ENCODE measurements at places on chromosomes 5 and 9.

DNA sequence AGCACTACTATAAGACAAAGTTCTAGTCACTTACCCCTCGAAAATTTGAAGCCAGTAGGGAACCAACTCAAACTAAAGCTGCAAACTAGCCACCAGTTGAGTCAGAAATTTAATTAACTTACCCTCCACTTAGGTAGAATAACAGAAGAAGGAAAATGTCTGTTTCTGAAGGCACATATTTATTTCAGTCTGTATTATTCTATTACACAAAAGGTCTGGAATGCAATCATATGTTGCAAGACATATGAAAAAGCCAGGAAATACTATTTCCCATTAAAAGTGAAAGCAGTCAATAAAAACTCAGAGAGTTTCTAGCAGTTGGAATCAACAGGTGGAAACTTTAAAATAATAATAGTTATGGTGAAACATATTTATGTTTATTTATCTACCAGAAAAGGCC is 79.2 kb upstream of the SLCO4C1 start:
- no peak for DNase-seq

DNA sequence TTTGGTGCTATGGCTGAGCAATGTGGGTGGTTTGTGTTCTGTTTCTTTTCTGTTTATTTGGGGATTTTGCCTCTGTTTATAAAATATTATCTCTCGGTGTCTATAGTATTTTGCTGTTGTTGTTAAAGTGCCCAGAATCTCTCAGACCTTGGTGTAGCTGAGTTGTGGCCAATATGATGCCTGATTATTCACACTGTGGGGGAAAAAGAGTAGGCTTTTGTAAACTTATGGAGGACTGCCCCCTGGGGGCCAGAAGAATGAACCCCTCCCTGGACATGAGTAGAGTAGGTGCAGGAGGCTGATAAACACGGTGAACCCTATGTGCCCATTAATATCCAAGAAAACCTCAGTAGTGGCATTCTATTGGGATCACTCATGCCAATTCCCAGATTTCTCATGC is 49.0 kb upstream of the DPYSL3 start:
- DNase-seq: peak; percentile 88

DNA sequence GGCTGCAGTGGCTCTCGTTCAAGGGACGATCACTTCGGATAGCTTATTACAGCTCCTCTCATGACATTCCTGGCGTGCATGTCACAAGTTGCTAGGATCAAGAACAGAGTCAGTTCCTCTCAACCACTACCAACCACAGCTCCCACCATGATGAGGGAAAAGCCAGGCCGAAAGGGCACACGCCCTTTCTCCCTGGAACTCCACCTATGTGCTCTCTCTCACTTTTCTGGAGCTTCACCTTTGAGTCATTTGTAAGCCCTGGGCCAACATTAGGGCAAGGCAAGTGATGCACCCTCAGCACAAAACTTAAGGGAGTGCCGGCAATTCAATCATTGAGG is 1.6 kb downstream of the SPACA9 start:
- DNase-seq: no peak

- no peak for DNase-seq
Observed at GRCh38 chr5:83688281-83688680, 32.4 kb downstream of the HAPLN1 start.

DNA sequence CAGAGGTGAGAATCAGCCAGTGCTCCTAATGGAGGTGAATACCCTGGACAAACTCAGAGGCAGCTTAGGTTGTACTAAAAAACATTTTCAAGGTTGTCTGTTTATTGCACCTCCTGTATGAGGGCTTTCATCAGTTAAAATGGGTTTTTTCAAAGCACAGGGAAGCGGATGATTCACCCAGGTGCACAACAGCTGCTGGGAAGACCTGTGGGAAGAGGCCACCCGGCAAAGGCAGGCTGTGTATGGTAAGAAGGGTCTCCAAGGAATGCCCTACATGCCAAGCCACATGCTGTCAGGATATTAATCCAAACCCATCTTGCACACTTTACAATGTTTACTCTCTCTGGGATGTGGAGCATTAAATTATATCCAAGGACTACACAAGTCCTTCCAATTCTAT is 14.7 kb downstream of the SIL1 start:
- DNase-seq: no peak

DNA sequence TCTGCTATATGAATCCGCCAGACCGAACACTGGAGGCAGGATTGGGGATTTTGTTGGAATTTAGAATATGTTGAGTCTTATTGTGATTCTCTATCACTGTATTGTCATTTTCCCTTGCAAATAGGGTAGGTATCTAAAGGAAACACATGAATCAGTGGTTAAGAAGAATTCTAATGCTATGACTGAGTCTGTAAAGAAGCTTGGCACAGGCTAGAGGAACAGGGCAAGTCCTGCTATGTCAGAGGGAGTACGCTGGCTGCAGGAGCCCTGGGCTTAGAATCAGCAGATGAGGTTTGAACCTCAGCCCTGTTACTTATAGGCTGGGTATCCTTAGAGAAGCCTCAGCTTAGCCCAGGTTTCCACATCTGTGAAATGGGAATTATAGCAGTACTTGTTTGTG is 198.1 kb downstream of the NR3C1 start:
- peak; percentile 93 for DNase-seq

DNA sequence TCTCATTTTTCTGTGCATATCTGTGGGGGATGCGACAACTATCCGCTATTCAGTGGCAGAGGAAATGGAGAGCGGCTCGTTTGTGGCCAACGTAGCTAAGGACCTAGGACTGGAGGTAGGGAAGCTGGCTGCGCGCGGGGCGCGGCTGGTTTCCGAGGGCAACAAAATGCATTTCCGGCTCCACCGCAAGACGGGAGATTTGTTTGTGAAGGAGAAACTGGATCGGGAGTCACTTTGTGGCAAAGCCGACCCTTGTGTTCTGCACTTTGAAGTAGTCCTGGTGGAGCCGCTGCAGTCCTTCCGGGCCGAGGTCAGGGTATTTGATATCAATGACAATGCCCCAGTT is 320 bp downstream of the PCDHB1 start:
- DNase-seq: no peak

DNA sequence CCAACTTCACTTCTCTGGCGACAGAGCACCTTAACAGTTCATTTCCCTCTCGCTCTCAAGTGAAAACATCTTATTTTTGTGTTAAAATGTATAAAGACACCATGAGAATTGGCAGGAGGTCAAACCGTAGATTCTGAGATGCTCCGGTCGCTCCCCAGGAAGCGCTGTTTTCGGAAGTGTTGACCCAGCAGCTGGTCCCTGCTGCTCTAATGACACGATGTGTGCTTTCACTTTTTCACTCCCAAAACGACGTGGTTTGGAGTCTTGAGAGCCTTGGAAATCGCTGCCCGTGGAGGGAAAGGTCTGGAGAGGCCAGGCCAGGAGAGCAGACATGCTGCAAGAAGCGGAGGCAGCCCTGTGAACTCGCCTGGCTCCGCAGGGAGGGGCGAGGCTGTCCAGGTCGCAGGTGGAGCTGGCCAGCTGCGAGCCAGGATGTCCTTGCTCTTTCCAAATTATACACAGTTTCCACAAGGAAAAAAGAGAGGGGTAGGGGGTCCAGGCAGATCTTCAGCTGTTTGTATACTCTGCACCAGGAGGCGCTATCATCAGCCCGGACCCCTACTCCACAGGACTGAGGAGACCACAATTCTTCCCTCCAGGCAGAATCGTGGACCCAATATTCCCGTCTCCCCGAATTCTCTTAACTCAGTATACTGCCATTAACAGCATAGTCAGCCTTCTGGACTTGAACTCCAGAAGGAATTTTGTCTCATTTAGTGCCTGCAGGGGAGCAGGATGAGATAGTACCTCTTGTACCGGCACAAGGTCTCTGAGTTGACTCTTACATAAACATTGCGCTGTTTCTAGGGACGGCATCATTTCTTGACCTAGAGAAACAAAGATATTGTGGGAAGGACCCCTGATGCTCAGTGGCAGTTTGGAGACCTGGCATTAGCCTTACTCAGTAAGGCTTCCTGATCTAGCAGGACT is 248.6 kb upstream of the ANKRD55 start:
- DNase-seq: peak; percentile 51

DNA sequence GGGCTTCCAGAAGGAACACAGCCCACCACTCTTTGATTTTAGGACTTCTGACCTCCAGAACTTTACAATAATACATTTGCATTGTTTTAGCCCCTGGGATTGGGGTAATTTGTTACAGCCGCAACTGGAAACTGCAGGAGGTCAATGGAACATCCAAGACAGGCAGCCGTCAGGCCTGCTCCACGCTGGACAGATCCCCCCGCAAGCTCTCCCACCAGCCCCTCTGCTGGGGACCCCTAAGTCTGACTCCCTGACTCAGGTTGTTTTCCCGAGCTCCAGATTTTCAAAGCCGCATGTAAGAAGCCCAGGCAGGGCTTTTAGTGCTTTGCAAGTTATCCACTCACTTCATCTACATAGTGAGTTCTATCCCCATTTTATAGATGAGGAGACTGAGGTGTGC is 127.6 kb downstream of the PAX5 start:
- DNase-seq: no peak

DNA sequence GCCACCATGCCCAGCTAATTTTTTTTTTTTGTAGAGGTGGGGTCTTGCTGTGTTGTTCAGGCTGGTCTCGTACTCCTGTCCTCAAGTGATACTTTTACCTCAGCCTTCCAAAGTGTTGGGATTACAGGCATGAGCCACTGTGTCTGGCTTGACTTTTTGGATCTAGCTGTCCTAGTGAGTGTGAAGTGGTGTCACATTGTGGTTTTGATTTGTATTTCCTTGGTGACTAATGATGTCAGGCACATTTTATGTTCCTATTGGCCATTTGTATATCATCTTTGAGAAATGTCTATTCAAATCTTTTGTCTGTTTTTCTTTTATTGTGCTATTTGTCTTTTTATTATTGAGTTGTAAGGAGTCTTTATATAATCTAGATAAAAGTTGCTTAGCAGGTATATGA is 53.5 kb upstream of the MCCC2 start:
- peak; percentile 56 for DNase-seq

GRCh38 chr5:24222876-24223275 is 421.9 kb downstream of the CDH10 start:
- DNase-seq: peak; percentile 53

DNA sequence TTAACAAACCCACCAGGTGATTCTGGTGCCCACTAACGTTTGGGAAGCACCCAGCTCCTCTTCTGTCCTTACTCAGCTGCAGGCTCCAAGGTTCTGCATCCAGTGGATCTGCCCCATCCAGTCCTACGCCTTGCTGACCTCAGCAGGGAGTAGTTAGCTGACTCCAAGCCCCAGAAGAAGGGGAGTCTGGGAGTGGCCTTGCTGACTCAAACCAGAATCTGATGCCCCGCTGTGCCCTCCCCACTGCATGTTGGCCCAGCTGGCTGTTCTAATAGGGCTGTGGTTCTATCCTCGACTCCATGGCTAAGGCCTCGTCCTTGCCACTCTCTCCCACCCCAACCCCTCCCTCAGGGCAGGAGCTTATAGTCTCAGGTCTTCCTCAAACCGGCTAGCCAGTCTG is 136.3 kb downstream of the TTLL11 start:
- no peak for DNase-seq

DNA sequence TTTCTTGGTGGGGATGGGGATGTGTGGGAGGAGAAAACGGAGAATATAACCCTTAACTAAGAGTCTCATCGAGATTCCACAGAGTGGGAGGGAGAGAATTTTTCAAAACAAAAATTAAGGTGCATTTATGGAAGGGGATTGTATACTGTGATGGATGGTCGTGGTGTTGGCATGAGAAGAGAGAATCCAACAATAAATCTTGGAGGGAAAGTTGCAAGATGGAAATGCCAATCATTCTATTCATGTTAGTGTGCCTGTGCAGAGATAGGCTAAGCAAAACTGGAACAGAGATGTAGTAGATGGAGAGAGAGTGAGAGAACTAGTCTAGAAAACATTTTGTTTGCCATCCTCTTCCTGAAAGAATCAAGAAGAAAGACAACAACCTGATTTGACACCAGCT is 613.1 kb downstream of the EBF1 start:
- DNase-seq: no peak

DNA sequence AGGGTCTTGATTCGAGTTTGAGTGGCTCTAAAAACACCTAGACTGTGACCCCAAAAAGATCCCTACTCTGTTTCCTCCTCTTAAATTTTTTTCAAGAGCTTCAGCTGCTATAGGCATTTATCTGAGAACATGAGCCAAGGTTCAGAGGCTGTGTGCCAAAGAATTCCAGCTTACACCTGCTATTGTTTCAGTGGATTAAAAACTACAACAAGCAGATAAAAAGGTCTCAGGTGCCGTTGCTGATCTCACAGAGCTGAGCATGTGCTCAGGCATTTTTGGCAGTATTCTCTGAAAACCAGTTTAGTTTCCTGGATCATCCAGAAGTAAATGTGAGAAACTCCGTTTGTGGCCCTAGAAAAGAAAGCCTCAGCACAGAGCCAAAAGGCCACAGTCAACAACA is 349.2 kb downstream of the DEPDC1B start:
- no peak for DNase-seq

DNA sequence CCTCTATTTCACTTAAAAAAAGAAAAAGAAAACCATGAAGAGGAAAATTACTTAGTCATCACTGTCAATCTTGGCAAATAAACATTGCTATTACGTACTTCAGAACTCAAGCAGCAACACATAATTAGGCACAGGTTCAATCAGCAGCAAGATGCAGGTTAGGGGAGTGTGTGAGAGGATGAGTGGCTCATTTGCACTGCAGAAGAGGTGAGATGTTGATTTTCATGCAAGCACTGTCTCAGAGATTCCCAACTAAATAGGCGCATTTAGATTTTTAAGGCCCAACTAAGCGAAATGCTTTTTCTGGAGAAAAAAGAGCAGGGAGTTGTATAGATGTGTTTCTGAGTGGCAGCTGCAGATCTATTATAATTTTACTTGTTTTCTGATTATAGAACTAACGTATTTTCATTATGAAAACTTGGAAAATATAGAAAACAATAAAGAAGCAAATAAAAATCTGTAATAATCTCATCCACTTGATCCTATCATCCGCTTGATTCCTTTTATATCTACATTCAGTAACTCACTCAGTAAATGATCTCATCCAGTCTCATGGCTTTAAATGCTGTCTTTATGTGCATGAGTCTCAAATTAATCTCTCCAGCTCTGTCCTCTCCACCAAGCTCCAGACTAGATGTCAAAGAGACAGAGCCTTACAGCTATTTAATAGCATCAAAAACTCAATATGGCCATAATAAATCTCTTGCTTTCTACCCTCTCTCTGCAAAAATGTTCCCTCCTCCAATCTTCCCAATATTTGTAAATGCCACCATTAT is 162.5 kb downstream of the ZNF462 start:
- no peak for DNase-seq

GRCh38 chr5:53940921-53941320 is 369.5 kb downstream of the ARL15 start:
- peak; percentile 38 for DNase-seq

DNA sequence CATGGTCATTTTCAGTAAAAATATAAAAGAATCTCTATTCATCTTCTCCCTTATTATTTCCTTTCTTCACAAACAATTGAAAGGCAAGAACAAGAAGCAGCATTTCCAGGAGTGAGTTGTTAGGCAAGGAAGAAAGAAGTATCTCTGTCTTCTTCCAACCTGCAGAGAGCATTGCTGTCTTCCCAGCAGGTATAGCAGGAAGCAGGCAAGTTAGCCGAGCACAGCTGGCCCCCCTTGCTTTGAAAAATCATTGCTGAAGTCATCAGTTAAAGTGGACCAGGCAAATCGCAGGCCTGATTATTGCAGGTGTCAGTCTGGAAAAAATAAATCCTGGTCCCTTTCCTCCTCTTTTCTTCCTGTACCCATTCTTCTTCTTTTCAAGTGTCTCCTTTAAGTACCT is 353.1 kb upstream of the BRINP1 start:
- DNase-seq: no peak

GRCh38 chr9:19114680-19115270 is 12.1 kb upstream of the HAUS6 start:
- no peak for DNase-seq

Data from fibroblast of pulmonary artery (primary cell).